Midbrain (tissue), 1 donor: ENCODE measurements at places on chromosomes 4 and X.

GRCh38 chrX:79570524-79571240 lies 203.5 kb upstream of the ITM2A start:
- no peak for DNase-seq

DNA sequence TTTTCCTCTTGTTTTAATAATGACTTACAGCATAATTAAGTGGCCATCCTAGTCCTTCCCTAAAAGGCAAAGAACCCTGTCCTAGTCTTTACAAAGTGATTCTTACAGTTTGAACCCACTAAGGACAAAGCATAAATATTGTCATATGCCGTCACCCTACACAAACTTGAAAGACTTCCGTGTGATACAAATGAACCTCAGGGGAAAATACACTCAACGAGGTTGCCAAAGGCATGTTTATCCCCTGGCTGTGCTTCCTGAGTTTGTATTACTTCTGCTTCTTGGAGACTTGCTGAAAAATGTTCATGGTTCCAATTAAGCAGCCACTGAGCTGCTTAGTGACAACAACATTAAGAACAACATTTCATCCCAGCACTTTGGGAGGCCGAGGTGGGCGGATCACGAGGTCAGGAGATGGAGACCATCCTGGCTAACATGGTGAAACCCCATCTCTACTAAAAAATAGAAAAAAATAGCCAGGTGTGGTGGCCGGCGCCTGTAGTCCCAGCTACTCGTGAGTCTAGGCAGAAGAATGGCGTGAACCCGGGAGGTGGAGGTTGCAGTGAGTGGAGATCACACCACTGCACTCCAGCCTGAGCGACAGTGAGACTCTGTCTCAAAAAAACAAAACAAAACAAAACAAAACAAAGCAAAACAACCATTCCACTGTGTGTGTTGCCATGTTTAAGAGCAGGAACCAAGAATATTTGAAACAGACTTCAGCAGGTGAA lies 16.2 kb downstream of the RASSF6 start:
- DNase-seq, result no peak

DNA sequence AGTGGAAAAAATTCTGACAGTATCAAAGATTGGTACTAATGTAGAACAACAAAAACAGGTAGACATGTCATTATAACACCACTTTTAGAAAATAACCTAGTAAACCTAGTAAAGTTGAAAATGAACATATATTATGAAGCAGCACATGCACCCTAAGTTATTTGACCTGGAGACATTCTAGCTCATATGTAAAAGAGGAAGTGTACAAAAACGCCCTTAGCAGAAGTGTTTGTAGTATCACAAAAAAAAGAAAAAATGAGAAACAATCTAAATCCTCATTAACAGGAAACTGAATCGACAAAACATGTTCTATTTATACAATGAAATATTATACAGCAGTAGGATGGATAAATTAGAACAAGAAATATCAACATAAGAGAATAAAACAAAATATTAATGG lies 318.9 kb upstream of the PPP1R2C start:
- no peak for DNase-seq

DNA sequence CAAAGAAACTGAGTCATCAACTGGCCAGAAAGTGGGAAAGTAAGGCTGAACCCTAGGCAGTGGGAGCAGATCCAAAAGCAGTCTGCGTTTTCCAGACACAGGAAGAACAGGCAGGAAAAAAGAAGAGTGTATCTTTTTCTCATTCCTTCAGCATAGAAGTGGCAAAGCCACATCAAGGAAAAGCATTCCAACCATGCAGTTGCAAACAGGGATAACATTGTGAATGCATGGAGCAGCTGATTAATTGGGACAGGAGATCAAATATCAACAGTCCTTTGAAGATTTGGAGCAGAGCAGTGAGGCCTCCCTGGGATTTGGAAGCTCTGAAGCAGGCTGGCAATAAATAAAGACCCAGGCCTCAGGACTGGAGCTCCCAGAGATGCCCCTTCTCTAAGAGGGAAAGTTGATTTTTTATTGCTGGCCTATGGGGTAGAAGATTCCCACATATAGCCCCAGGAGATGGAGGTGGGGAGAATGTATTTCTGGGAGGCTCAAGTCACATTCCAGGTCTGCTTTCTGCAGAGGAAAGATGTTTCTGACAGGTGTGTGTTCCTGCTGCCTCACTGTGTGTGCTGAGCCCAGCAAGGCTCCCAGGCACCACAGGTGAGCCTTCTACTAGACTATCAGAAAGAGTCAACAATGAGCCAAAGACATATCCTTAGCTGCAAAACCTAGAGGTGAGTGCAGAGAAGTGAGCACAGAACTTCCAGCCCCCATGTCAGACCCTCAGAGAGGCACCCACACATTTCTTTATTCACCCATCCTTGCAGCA lies 222.5 kb downstream of the RAB28 start:
- DNase-seq, result no peak

DNA sequence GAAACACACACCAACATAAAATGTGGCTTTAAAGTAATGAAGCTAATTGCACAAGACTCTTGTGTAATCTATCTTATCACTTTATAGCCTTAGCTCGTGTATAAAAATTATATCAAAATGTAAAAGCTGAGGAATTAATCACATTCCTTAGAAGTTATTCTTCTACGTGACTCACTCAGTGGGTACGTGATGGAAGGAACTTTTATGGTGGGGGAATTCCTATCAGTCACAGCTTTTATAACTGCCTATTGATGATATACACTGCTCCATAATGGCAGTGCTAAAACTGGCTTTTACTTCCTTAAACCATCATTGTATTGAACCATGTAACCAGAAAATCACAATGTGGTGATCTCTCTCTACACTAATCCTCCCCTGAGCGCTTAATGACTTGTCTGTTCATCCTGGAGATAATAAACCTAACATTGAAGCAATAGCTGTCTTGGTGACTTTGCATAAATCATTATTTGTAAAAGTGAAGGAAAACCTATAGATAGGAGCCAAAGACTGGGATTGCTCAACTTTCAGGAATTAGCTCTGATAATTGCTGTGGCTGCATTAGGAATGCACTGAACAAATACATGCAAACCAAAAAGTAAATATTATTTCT lies 276.7 kb downstream of the GBA3 start:
- DNase-seq, result no peak

- no peak for DNase-seq
Measured at GRCh38 chrX:13620207-13620606, 32.7 kb upstream of the TCEANC start.

DNA sequence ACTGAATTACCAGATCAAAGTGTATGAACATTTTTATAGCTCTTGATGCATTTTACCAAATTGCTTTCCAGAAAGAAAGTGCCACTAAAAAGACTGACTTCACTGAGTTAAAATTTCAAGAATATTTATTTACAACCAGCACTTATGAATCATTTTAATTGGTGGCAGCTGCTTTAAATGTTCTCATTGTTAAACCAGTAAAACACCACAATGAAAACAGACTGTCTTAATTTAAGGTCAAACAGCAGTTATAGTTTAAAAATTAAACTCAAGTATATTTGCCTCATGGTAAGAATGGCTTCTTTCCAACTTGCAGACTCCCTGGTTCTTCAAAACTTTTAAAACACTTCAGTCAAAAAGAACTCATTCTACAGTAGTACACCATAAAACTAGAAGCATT lies 36.9 kb downstream of the AMMECR1 start:
- DNase-seq, result no peak

- no peak for DNase-seq
Measured at GRCh38 chrX:42519666-42520231, 258.2 kb downstream of the PPP1R2C start.

DNA sequence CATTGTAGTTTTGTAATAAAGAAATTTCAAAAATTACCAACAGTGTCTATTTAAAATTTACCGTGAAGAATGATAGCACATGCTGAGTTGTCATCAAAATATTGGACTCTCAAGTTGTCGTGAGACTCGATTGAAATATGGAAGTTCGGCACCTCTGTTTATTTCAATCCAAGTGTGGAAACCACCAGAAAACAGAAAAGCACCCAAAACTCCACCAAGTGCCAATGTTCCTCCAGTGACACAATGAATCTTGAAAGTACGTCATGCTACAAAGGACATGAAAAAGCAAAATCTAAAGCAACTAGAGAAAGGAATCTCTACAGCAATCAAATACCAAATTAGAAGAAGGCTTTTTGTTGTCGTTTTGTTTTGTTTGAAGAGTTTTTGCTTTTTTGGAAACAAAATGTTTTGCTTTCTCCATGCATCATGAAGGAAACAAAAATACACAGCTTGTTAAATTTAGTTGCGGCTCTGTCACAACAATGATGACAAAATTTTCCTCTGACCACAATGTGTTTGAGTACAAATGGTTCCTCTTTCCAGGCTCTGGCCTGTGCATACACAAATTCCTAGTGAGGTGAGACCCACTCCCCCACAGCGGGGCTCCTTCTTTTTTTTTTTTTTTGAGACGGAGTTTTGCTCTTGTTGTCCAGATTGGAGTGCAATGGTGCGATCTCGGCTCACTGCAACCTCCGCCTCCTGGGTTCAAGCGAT lies 9.6 kb upstream of the IL13RA1 start:
- no peak for DNase-seq

GRCh38 chrX:118974908-118975671 lies 672 bp downstream of the LONRF3 start:
- DNase-seq, result no peak

DNA sequence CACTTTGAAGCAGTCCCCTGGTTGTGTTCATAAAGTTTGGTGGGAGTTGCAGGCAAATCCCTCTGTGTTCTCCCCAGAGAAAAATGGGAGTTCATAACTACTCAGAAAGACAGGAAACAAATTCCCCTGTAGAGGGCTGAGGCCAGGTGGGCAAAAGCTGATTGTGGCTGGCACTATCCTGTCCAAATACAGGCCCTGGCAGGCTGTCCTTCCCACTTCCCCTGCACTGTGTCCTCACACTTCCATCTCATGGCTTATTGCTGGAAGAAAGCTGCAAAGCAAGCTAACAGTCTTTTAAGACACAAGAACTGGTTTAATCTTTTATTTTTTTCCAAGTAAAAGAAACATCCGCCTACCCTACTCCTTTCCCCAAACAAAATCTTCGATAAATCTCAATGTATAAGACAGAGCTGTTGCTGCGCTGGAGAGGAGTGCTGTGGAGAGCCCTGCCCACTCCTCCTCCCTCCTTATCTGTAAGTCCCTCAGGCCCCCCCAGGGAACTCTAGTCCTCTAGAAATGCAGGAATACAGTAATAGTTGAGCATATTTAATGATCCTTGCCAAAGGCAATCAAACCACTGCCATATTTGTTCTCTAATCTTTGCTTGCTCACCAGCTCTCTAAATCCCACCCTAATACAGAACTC lies 14.0 kb downstream of the TAPT1 start:
- DNase-seq, result no peak

- no peak for DNase-seq
Measured at GRCh38 chr4:18636001-18636585, 614.5 kb upstream of the LCORL start.

- no peak for DNase-seq
Measured at GRCh38 chrX:43349363-43349762, 306.7 kb upstream of the MAOA start.

DNA sequence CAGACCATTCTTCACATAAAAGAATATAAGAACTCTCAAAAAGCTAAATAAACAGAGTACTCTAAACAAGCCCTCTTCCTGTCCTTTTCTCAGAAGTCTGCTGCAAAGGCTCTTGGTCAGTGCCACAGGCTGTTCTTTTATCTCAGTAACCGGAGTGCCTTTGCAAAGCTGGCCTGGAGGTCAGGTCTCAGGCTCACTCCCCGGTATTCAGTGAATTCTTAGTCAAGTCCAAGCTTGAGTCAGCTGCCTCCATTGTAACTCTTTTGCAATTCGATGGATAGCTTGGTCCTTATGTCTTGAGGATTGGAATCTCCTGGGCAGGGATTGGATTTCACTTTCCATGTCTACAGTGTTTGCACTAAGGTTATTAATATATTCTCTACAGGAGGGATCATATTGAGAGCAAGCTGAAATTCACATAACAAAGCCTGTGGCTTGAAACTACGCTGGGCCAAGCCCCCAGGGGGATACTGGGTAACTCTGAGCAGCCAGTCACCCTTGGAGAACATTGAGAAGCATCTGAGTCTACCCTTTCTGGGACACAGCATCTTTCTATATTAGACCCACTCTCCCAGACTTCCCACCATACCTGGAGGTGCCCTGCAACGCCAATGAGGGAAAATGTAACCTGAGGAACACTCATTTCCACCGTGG lies 10.0 kb upstream of the HS6ST2 start:
- no peak for DNase-seq

GRCh38 chrX:153782313-153782712 lies 1.5 kb downstream of the SRPK3 start:
- DNase-seq, result no peak

GRCh38 chrX:23356189-23356588 lies 21.5 kb downstream of the PTCHD1 start:
- no peak for DNase-seq

DNA sequence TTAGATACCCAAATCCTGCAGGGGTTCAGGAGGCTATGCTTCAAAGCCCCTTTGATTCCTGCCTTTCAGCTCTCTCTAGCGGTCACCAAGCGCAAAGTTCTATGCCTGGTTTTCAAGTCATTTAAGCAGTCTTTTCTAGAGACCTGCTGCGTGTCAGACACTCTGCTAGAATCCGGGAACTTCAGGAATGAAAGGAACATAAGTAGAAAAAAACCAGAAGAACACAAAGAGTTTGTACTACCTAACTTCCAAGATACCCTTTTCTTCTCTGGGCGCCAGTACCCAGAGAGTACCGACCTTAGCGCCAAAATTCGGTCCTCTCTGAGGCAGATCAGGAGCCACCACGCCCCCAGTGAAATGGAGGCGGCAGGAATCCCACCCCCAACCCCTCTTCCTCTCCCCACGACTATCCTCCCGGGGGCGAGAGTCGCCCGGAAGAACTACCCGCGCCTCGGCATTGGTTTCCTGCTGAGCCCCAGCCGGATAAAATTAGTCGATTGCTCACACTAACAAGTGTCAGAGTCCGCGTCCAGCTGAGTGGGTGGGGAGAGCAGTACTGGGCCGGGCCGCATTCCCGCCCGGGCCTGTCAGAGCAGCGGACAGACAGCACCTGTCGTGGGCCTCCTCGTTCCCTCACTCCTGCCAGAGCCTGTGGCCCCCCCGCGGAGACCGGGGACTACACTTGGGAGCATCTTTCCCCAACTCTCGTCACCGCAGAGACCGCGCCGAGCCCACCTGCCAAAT lies 78.8 kb downstream of the RLIM start:
- peak; percentile 56 for DNase-seq

DNA sequence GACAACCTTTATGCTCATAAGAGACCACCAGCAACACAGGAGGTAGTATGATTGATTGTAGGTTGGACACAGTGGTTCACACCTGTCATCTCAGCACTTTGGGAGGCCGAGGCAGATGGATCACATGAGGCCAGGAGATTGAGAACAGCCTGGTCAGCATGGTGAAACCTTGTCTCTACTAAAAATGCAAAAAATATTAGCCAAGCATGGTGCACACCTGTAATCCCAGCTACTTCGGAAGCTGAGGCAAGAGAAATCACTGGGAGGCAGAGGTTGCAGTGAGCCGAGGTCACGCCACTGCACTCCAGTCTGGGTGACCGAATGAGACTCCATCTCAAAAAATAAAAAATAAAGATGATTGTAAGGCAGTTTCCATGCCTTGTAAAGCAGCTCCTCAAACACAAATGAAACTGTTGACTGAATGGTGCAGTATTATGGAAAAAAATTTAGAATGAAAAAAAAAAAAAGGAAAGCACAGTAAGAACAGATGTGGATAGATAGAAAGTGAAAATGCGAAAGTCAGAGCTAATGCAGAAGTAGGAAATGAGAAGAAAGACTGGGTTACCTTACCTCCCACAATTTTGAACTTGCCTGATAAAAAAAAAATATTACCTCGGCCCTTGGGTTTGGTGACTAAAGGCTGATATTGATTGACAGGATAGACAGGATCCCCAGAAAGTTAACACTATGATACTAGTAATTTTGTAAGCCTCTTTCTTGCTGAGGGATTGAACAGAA lies 249.2 kb upstream of the TRAM1L1 start:
- DNase-seq, result no peak

- no peak for DNase-seq
Measured at GRCh38 chr4:135917011-135917410, 1615.3 kb downstream of the PCDH18 start.
